Fibroblast of mammary gland (primary cell): ENCODE measurements at places on chromosomes 3 and 15.
A peak's percentile ranks its signal among the peaks of the same experiment; 100 is the strongest.

DNA sequence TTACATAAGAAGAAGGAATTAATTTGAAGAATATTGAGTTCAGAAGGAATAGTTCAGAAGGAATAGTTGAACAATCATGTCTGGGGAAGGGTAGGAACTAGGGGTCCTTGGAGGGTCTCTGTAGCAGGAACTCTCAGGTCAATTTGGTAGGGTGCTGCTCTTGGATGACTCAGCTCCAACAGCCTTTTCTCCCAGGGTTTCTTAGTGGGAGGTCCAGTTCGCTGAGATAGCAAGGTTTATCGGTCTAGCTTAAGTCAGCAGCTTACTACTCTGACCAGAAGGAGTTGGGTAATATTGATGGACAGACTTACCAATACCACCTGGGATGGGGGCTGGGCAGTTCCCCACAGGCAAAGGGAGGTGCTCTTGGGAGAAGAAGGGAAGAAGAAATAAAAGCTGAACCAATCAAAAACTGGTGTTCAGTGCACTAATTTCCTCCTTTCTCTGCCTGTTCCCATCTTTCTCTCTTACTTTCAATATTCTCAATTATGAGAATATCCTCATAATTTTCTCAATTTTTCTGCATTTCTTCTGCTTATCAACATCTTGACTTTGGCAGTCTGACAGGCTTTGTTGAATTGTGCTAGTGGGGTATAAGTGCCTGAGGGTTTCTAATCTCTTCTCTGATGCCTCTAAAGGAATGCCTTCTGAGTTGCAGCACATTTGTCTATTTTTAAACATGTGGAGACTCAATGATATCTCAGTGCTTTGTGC is 14.4 kb upstream of the MITF start:
- DNase-seq = no peak

DNA sequence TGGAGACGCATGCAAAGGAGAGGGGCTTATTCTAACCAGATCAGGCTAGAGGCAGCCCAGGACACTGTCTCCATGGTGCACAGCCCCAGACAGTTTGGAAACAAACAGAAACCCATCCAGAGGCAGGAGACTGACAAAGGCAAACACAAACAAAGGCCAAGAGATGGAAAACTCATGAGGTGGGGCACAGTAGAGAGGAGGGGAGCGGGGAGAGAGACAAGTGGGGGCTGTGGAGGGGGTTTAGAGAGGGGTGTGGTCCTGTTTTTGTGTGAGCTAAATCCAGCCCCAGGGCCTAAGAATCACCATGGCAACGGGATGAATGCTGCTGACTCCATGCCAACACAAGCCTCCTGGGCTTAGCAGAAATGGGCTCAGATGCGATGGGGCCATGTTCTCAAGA is 32.3 kb downstream of the PARP16 start:
- no peak for DNase-seq

- DNase-seq = no peak
Measured at GRCh38 chr3:40258064-40258463, 51.4 kb upstream of the EIF1B start.

DNA sequence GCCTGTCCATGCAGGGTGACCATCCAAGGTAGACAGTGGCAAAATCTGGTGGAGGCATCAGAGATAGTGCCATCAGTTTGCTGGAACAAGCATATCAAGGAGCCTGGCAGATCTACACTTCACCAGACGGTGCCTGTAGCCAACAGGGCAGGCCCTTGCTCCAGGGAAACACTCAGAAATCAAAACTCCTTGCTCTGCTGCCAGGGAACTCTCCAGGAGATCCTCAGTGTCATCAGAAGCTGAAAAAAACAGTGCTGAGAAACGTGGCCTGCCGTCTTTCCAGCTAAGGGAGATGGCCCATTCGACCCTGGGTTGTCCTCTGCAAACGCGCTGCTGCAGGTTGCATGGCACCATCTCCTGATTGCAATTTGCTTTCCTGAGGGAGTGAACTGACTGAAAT is 30.5 kb upstream of the ATP13A3 start:
- DNase-seq = no peak

DNA sequence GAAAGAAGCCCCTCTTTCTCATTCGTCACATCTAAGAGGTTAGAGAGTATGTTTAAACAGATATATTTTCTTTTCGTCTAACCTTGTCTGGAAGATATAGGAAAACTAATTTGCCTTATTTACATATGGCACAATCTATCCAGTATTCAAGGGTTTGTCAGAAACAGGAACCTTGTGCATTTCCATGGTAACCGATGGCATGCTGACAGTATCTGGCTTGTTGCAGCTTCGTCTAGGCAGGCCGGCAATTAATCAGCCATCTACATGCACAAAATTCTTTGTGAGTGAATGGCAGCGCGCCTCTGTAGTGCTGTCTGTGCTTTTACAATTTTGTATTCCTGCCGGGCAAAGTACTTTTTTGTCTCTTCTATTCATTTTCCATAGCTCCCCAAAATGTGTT is 294.0 kb upstream of the SOX2 start:
- peak; percentile 6 for DNase-seq
